ENCODE measurements at places on chromosomes 5 and 9. TPM values are rescaled to one million over a fixed set of nuclear protein-coding genes. Genes with fewer than 3 reads are reported as not detected.

RNF180 gene
- not detected for polyA plus RNA-seq

SNX2 gene
- polyA plus RNA-seq, result 95.3 TPM

REEP2 gene
- polyA plus RNA-seq, result 0.52 TPM

SPATA31E1 gene
- not detected for polyA plus RNA-seq

TICAM2 gene
- polyA plus RNA-seq, result not detected

DPP7 gene
- polyA plus RNA-seq, result 164 TPM

HAVCR2 gene
- polyA plus RNA-seq, result 7.3 TPM

SAXO1 gene
- polyA plus RNA-seq, result not detected

IFNE gene
- polyA plus RNA-seq, result not detected

EGFL7 gene
- not detected for polyA plus RNA-seq

ABLIM3 gene
- polyA plus RNA-seq, result 0.44 TPM

SLCO6A1 gene
- polyA plus RNA-seq, result not detected

FAM169A gene
- 2.5 TPM for polyA plus RNA-seq

FGFR4 gene
- polyA plus RNA-seq, result not detected

PCDHGB7 gene
- not detected for polyA plus RNA-seq

ATOX1 gene
- 71.9 TPM for polyA plus RNA-seq

ZDHHC11 gene
- polyA plus RNA-seq, result not detected

All from CD4-positive, CD25-positive, alpha-beta regulatory T cell (primary cell).